Stimulated activated CD4-positive, alpha-beta T cell treated with anti-CD3 and anti-CD28 coated beads, Interleukin-1b, Interleukin-23, amount 100 ng/mL, for 1 hour (primary cell): ENCODE measurements at places on chromosomes 16 and 17.
A peak's percentile ranks its signal among the peaks of the same experiment; 100 is the strongest.

GRCh38 chr17:81733507-81734404, 21.7 kb downstream of the SLC25A10 start:
- peak; percentile 51 for DNase-seq

DNA sequence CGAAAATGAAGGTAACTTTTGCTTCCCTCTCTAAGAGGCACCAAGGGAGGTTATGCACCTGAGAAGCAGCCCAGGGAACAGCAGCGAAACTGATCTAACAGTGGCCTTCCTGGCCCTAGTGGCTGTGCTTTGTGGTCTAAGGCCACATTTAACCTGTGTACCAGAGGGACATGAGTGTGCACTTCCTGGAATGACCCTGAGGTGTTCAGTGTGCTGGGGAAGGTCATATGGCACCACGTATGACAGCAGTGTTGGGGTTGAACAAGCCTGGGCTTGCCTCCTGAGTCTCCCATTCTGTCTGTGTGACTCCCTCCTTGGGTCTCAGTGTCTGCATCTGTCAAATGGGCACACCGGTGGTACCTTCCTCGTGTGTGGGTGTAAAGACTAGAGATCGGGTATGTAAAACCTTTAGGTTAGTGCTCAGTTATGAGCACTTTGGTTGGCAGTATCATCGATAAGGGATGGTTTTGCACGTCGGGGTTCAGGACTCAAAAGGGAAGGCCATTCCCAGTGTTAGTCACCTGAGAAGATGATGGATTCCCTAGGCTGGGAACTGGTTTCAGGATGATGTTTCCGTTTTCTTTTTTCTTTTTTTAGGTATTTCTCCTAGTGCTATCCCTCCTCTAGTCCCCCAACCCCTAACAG, 31.9 kb downstream of the PLCG2 start:
- no peak for DNase-seq

- DNase-seq, result no peak
Measured at GRCh38 chr17:82435601-82436583, 14.7 kb downstream of the CYBC1 start.

DNA sequence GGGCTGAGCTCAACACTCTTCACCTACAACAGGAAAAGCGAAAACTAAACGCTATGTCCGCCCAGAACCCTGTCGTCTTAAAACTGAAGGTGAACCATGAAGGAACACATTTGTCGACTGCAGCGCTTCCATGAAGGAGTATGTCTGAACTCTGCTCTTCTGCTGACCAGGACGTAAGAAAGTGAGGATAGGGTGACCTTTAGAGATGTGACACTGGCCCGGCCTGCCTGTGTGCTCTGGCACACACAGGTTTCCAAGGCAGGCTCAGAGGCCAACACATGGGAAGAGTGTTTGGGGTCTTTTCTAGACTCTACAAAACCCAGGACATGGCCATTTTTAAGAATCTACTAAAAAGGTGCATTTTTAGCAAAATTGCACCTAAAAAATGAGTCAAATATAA, 21.1 kb downstream of the MARF1 start:
- DNase-seq, result no peak

DNA sequence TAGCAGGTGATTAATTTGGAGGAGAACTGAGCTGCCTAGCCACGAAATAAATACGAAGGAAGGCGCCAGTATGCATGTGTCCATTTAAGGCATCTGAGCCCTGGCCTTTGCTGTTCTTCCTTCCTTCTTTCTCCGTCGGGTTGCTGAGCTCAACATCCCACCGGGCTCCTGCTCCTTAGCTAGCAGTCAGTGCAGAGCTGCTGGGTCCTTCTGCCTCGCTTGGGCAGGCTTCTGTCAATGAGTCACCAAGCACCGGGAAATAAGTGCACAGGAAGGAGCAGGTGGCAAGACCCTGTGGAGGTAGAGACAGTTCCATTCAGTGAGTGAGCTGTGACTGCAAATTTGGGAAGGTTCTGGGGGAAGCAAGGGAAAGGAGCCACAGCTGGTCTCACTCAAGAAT, 120.7 kb downstream of the CCDC182 start:
- DNase-seq, result no peak

DNA sequence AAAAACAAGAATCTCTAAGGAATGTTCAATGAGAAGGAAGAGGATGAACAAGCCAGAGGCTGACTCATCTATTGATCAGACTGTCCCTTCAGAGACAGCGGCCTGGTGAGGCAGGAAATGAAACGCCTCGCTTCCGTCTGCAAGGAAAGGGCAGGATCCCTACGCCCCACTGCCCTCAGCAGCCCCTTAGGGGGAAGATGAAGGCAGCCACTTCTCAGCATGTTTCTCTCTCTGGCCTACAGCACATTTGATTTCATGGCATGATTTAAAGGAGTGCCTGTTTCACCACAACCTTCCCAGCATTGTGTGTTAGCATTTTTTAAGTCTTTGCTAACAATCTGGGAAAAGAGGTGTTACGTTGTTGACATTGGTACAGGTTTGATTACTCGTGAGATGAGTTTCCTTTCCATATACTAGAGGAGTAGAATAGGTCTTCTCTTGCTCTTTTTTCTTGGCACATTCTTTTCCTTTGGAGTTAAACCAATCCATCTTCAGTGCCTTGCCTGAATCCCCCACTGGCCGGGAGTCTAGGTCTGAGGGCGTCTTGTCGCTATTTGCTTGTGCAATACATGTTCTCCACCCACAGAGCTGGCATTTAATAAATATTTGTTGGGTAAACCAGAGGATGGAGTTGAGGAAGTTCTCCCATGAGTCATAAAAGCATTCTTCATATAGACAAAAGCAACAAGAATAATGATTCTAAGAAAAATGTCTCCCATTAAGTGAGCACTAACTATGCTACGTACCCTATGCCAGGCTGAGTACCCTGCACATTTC, 47.4 kb downstream of the RBFOX3 start:
- no peak for DNase-seq
